ENCODE measurements at places on chromosomes 3 and 15.

DNA sequence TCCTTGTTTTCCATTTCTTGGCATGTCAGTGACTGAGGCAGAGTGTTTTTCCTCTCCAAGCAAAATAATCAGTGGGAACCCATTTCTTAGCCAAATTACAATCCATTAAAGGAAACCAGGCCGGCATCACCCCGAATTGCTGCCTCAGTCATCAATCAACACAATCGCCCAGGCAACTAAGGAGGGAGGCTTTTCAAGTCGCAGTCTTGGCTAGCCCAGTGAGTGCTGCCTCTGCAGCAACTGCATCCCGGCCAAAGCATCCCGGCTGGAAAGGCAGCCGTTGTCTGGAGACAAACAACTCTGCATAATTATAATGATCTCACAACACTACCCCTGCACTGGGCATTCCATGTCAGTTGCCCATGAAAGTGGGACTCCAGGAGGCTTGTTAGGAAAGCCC is 213.5 kb upstream of the PRICKLE2 start:
- no peak for DNase-seq

DNA sequence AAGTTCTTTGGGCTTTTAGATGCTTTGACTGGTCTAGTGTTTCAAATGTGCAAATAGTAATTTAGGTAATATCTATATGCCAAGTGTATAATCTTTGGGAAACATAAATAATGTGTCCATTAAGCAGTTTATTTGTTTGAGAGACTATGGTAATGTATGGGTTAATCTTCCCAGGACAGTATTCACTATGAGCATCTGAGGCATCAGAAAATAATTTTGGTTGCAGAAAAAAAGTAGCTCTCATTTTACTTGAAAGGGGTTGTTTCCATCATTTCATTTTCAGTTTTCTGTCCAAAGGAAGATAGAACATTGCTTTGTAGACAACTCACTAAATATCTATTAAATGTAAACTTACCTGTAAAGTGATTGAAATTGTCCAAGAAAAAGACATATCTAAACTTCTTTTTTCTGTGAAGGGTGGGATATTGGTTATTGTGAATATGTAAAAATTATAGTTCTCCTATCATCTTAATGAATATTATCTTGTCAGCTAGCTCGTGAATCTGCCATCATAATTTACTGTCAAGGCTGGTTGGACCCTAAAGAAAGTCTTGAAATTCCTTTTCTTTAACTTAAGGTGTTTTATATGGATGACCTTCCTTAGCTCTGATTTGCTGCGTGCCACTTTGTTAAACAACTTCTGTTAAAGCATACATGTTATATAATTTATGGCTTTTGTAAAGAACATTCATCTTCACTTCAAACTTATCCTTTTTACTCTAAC is 108.8 kb downstream of the EPHA3 start:
- DNase-seq: no peak

DNA sequence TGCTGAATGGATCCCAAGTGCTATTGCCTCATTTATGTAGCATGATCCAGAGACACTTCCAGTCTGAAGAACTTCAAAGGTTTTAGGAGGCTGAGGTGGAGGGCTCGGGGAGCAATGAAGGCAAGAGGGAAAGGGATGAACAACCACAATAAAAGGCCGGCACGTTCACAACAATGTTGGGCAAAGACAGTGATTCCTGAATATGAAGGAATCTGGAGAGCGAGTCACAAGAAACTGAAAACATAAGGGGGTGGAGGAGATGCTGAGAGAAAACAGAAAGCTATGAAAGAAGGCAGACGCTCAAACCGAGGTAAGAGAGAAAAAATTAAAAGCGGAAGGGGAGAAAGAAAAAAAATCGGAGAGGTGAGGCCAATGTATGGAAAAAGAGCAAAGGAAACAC is 120.1 kb downstream of the GREM1 start:
- DNase-seq: no peak

DNA sequence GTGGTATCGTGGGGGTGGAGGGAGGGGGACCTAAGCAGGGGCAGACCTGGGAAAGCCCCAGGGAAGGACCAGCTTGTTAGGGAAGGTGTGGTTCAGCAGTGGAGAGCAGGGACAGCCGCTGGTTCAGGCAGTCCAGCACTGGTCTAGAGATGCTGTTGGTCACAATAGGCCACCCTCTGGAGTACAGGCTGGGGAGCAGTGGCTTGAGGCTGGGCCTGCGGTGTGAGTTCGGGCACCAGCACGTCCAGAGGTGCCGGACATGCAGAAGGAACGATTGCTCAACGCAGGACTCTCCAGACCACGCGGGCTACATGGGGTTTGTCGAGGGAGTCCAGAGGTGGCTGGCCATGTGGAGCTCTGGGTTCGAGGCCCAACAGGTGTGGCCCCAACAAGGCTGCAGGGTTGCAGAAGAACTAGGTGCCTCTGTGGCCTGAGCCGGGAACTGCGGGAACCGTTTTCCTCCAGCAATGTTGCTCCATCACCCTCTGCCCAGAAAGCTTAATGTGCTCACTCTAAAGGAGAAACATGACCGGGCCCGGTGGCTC is 143.9 kb downstream of the APBA2 start:
- no peak for DNase-seq

GRCh38 chr3:192494174-192494573 is 233.2 kb downstream of the FGF12 start:
- DNase-seq: no peak

DNA sequence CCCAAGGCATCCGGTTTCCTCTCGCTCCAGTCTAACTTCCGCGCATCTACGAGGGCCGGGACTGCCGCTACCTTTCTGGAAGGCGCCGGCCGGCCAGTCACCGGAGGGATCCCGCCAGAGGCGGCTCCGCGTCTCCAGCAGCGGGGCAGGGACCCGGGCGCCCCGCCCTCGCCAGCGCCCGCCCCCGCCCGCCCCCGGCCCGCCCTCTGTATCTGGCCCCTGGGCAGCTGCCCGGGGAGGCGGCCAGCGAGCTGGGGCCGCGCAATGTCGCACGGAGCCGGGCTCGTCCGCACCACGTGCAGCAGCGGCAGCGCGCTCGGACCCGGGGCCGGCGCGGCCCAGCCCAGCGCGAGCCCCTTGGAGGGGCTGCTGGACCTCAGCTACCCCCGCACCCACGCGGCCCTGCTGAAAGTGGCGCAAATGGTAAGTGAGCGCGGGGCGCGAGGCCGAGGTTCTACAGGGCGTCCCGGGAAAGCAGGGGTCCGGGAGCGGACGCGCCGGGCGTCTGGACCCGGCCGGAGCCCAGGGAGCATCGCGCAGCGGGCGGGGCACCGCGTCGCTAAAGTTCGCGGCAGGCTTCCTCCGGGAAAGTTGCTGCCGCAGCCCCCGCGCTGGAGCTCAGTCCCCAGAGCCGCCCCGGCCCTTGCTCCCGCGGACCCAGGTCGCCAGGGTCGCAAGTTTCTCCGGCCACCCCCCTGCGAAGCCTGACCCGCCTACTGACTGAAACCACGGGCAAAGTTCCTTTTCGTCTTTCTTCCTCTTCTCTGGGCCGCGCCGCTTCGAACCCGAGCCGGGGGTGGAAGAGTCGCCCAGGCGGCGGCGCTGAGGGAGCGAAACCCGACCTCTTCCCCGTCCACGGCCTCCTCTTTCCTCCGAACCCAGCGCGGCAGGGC is at the start of gene CMTM7:
Gene CMTM7, plus strand, starts transcription at position 211 of the 893 bp plus-strand sequence. Its CDS starts 54 bp downstream, at position 265.
- DNase-seq: peak; percentile 39

DNA sequence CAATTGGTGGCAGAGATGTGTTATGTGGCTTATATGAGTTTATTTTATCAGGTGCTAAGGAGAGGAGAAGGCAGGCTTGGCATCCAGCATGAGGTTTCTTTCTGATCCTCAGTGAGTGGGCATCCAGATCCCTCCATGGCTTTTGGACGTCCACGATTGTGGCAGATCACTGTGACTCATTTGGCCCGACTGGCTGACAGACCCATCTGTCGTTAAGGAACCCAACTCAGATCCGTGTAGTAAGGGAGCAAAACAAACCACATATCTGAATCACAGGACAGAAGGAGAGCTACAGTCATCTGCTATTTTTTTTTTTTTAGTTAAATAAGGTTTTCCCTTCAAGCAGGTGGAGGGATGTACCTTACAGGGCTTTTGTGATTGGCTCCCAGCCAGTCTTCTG is 197.0 kb upstream of the KCNH8 start:
- no peak for DNase-seq

DNA sequence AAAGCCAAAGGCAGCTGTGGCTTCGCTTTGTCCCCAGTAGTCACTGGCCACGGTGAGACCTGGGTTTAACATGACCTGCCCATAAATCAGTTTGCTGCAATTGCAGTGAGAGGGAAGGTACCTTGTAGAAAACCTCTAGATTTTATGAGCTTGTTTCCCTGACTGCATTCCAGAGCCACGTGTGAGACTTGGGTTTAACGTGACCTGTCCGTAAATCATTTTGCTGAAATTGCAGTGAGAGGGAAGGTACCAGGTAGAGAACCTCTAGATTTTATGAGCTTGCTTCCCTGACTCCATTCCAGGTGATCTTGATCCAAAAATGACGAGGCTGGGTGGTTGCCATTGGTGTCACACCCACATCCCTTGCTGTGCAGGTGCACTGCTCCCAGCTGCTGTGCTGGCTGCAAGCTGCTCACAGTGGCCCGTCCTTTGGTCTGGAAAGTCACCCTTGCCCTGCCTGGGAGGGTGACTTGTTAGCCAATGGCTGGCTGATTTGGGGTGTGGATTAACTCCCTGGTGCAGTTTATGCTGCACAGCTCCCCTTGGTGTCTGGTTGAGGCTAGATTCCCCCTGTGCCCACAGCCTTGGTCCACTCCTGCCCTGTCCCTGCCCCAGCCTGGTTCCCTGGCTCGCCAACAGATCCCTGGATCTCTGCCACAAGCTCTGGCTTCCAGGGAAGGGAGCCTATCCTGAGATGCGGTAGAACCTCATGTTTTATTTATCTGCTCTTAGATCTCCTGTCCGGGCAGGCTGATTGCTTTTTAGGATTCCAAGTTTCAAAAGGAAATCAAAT is 192.7 kb upstream of the CTDSPL start:
- DNase-seq: no peak

- DNase-seq: no peak
Measured at GRCh38 chr3:144096016-144096415, 124.4 kb downstream of the DIPK2A start.

DNA sequence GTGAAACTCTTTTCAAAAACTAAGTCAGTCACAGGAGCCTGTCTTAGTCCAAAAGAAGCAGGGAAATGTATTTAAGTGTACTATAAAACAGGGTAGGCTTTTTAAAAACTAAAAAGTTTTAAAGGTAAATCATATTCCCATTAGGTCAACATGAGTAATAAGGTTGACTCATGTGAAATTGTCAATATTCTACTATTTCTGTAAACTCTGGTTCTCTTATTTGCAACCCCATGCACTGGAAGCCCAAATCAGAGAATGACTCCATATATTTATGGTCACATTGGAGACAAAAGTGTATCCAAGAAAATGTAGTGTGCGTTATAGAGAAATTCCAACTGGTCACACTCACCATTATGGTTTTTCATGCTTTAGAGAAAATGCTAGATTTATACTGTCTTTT is 600.3 kb upstream of the TGFBR2 start:
- DNase-seq: no peak

- DNase-seq: no peak
Measured at GRCh38 chr15:99148851-99149276, 44.0 kb downstream of the SYNM start.

DNA sequence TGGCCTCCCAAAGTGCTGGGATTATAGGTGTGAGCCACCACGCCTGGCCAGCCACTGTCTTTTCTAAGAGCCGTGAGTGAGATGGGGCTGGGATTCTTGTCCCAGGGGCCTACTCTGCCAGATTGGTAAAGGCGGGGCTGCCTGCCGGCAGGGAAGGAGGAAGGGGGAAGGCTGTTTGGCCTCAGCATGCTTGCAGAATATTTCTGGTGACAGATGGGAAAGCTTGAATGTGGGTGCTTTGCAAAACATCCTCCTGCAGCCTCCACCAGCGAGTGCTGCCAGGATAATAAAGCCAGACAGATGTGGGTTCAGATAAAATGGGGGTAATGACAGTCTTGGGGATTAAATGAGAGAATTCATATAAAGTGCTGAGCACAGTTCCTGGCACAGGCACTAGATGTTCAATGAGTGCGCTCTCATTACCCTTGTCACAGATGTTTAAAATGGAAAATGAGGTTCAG is 19.8 kb upstream of the ACOX2 start:
- DNase-seq: no peak

GRCh38 chr3:14520149-14520548 is 20.0 kb downstream of the GRIP2 start:
- no peak for DNase-seq

DNA sequence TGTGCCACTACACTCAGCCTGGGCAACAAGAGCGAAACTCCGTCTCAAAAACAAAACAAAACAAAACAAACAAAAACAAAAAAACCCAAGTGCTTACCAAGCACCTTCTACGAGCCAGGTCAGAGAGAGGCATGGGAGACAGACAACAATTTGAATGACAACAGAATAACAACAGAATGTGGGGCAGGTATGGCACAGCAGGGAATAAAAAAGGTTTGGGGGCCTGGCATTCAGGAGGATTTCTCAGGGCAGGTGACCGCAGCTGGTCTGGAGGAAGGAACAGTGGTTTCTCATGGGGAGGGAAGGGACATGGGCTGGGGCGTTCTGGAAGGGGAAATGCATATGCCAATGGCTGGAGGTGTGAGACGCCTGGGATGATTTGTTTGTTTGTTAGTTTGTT is 22.5 kb upstream of the PARL start:
- DNase-seq: no peak

GRCh38 chr3:43288366-43288765 is 2.0 kb downstream of the SNRK start:
- DNase-seq: no peak

DNA sequence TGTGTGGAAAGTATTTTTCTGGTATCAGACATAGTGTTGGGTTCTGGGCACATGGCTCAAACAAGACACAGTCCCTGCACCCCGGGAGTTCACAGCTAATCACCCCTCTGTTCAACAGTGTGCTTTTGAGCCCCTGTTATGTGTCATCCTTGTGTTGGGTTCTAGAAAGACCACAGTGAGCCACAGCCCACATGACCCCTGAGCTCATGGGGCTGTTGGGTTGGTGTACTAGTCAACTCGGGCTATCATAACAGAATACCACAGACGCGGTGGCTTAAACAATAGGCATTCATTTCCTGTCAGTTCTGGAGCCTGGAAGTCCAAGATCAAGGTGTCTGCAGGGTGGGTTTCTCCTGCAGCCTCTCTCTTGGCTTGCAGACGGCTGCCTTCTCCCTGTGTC is 100.0 kb downstream of the DNAJB8 start:
- no peak for DNase-seq

GRCh38 chr3:141411251-141411771 is 43.0 kb downstream of the ZBTB38 start:
- DNase-seq: no peak

DNA sequence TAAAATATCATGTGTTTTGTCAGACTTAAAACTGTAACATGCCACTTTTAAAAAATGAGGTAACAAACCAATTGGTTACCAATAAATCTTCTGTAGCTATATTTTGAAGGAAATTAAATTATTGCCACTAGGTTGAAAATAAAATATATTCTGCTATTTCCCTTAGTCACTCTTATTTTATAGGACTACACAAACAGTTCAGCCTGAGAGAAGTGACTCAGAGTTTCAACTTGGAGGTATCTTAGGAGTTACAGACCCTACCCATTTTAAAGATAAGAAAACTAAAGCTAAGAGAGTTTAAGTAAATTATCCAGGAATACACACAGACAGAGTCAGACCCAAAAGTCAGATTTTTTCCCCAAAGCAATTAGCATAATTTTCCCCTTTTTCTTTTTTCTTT is 65.1 kb downstream of the PIK3CB start:
- no peak for DNase-seq
